A549 treated with RU486 at 1 μM for 4 hours (cell line): ENCODE measurements at places on chromosomes 16 and 17. TPM values are rescaled to one million over a fixed set of nuclear protein-coding genes. Genes with fewer than 3 reads are reported as not detected.

MYH3 gene
- total RNA-seq = 0.50 to 1.6 TPM (median 1.1 TPM) in 5 replicates

RASD1 gene
- 0.63 to 1.1 TPM (median 0.89 TPM) in 5 replicates for total RNA-seq

TBC1D3E gene
- total RNA-seq = not detected in 5 replicates

KRT222 gene
- 0.30 to 0.59 TPM (median 0.38 TPM) in 4 of 5 replicates, not detected in the other for total RNA-seq

PTX4 gene
- total RNA-seq = not detected in 5 replicates

PRSS27 gene
- total RNA-seq = 0.77 to 1.8 TPM (median 1.5 TPM) in 5 replicates

KRT25 gene
- not detected in 5 replicates for total RNA-seq
